Germinal center (tissue), 1 donor: ENCODE measurements at places on chromosomes 7 and 10.

DNA sequence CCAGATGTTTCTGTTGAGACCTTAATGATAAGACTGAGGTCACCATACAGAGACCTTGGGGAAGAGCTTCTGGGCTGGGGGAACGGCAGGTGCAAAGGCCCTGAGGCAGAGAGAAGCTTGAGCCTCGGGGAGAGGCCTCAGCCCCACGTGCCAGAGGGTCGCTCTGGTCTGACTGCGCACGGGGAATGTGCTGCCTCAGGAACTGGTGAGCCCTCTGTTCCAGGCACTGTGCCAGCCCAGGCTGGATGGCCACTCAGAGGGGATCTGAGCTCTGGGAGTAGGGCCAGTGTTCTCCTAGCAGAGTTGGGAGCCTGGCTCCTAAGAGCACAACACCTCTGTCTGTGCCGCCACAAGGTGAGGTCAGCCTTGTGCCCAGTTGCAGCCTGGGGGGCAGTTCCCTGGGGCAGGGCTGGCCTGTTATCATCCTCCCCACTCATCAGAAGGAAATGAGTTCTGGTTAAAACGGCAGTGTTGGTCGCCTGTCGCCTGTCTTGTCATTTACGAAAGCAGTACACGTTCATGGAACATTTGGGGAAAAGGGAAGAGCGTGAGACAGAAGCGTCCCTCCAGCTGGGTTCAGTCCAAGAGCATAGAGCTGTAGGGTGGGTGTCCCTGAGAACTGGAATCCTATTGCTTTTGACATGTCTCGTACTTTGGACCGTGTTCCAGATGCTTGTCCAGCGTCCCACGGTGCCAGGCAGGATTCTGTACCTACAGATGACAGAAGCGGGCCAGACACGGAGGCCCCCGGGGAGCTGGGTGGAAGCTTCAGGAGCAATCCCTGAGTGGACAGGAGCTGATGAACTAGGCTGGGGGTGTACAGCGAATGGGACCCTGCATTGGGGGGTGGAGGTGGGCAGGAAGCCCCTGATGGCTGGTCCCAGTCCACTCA lies 4.3 kb downstream of the TTYH3 start:
- no peak for DNase-seq

DNA sequence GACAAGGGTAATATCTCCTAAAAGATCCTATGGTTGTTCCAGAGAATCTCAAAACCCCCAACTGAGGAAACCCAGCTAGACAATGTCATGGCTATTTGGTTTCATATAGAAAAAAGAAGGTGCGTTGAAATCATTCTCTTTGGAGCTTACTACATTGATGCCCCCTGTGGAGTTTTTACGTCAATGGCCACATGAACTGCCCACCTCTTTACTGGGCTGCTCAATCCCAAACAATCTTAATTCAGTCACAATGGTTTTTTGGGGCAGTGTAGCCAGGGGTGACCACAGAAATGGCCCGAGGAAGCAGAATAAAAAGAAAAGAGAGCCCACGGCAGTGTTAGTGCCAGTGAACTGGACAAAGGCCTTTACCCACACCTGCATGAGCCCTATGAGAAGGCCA lies 7.8 kb downstream of the RBP4 start:
- DNase-seq, result no peak

GRCh38 chr7:115526278-115526677 lies 504.3 kb downstream of the TFEC start:
- no peak for DNase-seq

DNA sequence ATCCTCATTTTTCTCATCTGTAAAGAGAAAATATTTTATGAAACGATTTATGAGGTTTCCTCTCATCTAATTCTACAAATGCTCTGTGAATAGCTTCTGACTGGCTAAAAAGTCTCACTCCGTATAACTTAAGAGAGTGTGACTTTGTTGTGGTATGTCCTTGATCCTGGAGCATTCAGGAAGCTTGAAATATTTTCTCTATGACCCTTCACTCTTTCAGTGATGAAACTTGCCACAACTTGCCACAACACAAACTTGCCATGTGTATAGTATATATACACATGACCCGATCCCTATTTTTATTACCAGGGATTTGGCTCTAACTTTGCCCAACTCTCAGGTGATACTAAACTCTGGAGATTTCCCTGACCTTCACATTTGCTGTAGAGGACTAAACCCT lies 74.1 kb downstream of the TES start:
- no peak for DNase-seq

DNA sequence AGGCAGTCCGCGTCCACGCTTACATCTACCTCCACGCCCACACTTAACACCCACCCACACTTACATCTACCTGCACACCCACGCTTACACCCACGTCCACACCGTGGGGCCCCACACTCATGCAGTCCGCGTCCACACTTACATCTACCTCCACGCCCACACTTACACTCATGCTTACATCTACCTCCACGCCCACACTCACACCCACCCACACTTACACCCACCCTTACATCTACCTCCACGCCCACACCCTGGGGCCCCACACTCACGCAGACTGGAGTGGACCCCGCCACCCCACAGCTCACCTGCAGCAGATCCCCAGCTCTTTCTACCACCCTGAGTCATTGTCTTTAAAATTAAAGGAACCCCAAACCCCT lies 32.4 kb upstream of the PWWP2B start:
- no peak for DNase-seq

DNA sequence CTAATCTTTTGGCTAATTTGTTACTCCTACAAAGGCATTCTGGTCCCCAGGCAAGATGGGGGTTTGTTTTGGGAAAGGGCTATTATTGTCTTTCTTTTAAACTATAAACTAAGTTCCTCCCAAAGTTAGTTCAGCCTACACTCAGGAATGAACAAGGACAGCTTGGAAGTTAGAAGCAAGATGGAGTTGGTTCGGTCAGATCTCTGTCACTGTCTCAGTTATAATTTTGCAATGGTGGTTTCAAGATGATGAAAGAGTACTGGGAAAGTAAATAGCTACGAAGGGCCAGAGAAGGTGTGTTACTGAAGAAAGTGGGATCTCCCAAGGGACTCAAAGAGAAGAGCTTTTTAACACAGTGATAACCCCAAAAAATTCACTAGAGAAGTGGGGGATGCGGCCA lies 10.3 kb upstream of the MYO1G start:
- no peak for DNase-seq

DNA sequence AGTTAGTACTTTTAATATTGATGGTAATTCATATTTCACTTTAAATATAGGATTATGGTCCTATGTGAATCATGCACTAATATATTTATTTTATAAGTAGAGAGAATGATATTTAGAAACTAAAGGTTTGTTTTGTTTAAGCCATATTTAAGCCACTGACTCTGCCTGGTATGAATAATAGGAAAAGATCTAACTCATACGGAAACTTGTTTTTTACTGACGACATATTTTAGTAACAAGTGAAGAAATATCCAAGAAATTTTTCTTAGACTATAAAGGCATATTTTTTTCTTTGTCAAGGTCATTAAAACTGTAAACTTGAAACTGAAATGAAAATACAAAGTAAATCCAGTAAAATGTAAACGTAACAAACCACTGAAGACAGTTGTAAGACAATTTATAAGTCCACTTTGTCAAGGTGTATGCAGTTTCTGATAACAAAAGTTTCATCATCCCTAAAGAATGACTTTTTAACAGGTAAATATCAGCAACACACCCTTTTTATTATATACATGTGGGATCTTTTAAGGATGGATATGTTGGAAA lies 147.1 kb downstream of the PHF14 start:
- DNase-seq, result no peak
